ENCODE measurements at places on chromosomes 4 and X. TPM values are rescaled to one million over a fixed set of nuclear protein-coding genes. Genes with fewer than 3 reads are reported as not detected.

DNA sequence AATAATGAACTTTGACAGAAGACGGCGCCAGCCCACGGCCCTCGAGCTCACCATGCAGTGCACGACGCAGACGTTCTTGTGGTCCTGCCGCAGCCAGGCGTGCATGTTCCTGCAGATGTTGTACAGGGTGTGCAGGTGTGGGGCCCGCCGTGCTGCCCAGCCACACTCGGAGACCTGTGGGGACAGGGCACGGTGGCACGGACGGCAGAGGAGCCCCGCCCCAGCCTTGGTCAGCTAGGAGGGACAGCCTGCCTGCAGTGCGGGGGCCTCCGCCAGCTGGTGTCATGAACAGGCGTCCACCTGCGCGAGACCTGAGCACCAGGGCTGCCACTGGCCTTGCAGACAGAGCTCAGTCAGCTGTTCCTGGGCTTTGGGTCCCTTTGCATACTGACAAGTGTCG lies 49.5 kb downstream of the GAK start:
- DNase-seq: no peak

DNA sequence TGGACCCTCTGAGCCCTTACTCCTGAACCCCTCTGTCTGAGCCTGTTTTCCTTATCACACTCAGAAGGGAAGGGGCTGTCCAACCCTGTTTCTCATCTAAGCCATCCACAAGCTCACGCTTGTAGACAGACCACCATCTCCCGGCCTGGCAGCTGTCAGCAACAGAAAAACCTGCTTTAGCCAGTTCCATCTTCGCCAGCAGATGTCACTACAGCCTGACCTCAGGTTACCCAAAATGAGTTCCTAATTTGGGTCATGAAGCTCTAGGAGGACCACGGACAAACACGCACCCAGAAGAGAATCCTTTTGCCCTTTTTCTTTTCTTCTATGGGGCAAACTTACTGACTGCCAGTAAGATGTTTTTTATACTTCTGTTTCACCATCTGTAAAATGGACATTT lies 445.4 kb downstream of the BCOR start:
- no peak for DNase-seq

- no peak for DNase-seq
Measured at GRCh38 chrX:16601885-16602284, 48.1 kb upstream of the S100G start.

GRCh38 chr4:151744614-151745013 lies 16.2 kb downstream of the GATB start:
- no peak for DNase-seq

DNA sequence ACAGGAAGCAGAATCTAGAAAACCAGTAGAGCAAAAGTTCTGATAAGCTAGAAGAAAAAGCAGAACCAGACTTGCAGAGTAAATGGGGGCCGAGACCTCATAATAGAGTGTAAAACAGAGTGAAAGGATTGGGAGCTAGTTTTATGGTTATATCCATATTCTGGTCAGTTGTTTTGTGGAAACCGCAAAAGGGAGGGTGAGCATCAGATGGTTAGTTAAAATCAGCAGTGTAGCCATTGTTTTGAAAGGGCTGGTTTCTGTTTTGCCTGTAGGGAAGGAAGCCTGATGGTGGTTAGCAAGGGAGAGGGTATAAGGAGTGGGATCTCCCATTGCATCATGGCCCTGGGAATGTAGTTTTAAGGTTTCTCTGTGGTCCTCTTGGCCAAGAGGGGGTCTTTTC lies 17.2 kb upstream of the CCNI start:
- DNase-seq: no peak

- no peak for DNase-seq
Measured at GRCh38 chr4:184310881-184311709, 93.4 kb upstream of the ENPP6 start.

DNA sequence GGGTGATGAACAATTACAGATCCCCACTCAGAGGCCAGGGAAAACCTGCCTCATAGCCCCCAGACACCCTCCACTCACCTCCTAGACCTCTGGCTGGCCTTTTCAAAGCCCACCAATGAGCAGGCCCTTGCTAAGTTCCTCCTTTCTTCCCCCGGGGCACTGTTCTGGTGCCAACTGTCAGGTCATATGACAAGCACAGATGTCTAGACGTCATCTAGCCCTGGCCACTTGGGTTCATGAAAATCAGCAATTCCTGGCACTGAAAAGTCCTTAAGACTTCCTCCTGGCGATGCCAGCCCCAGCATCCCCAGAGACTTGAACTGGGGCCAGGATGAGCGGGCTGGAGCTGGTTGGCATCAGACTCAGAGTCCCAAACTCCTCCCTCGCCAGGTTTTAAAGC lies 115.6 kb upstream of the NALF2 start:
- no peak for DNase-seq

GRCh38 chrX:43973249-43974099 lies at the start of gene NDP:
Gene NDP, minus strand, starts transcription at chrX:43973390. Its CDS starts 14,745 bp downstream, at chrX:43958645.
- no peak for DNase-seq

- DNase-seq: no peak
Measured at GRCh38 chrX:9622128-9622527, 143.5 kb downstream of the GPR143 start.

DNA sequence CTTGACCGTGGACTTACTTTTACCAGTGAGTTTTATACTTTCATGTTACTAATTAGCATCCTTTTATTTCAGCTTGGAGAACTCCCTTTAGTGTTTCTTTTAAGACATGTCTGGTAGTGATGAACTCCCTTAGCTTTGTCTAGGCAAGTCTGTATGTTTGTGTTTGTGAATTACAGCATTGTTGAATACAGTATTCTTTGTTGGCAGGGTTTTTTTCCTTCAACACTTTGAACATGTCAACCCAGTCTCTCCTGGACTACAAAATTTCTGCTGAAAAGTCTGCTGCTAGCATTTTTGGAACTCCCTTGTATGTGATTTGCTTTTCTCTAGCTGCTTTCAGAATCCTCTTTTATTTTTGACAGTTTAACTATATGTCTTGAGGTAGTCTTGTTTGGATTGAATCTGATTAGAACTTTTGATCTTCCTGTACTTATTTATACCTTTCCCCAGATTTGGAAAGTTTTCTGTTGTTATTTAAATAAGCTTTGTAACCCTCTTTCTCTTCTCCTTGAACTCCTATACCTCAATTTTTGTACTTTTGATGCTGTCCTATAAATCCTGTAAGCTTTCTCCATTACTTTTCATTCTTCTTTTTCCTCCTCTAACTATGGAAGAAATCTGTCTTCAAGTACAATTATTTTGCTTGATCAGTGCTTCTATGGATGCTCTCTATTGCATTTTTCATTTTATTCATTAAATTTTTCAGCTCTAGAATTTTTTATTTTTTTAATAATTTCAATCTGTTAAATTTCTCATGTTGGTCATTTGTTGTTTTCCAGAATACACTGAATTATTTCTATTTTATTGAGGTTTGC lies 14.1 kb downstream of the PAPSS1 start:
- no peak for DNase-seq

DNA sequence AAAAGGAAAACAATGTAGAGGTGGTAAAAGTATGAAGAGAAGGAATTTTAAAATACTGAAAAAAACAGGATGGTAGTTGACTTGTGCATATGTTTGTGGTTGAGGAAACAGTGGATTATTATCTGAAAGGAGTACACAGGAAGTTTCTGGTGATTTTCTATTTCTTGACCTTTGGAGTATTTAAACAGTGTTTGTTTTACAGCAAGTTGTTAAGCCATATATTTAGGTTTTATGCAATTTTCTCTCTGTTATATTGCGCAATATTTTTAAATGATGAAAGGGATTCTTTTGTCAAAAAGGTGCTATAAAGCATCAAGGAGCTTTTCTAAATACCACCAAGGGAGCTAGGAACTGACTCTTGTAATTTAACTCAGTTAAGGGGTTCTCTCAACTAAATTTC lies 343.1 kb upstream of the MAOA start:
- no peak for DNase-seq

- no peak for DNase-seq
Measured at GRCh38 chrX:154750301-154751202, at the start of gene GAB3. Gene GAB3, minus strand, starts transcription at chrX:154751077. Its CDS starts 52 bp downstream, at chrX:154751025.

DNA sequence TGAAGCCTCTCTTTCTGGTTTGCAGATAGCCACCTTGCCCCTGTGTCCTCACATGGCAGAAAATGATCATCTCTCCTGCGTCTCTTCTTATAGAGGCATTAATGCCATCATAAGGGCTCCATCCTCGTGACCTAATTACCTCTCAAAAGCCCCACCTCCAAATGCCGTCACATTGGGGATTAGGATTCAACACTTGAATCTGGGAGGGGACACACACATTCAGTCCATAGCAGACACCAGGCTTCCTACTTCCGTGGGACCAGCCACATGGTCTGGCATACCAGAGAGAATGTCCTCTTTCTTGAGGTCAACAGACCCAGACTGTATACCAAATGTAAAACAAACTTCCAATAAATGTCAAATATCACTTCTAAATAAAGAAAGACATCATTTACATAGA lies 82.3 kb upstream of the S100G start:
- DNase-seq: no peak

DNA sequence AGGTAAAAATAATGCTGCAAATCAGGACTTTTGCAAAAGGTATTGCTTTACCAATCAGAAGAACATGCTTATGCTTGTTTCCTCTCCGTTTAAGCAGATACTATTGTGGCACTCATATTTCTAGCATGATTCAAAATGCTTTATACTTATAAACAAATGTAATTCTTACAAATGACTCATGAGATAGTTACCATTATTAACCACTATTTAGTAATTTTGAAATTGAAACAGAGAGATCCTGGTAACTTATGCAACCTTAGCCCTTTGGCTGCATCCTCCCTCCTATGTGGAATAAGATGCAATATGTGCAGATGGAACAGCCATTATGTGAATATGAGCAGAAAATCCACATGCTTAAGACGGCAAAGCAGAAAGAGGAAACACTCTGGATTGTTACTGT lies 164.7 kb downstream of the PCDH18 start:
- DNase-seq: no peak

DNA sequence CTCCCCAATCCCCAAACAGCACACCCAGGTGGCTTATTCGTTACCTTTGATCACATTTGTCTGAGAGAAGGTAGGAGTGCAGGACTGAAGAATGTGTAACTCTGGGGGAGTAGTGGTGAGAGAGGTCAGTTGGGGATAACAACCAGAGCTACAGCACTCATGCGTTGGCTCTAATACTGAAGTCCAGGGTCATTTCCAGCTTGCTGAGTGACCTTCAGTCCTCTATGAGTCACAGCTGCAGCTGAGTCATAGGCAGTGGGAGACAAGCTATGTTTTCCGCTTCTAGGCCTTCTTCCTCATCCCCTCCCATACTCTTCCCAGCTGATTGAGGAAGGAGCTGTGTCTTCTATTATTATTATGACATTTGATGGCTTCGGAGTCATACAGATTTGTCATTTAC lies 31.6 kb upstream of the CT47C1 start:
- no peak for DNase-seq

The PNCK gene
- polyA plus RNA-seq: 73.7 TPM

The HSFX1 gene
- polyA plus RNA-seq: 1.5 TPM

The PNMA6A gene
- 0.72 TPM for polyA plus RNA-seq
